ENCODE measurements at places on chromosomes 16 and 17.

- no peak for DNase-seq
Observed at GRCh38 chr17:32541640-32542039, 54.8 kb downstream of the CDK5R1 start.

GRCh38 chr16:15564604-15565339 lies 78.2 kb downstream of the MARF1 start:
- DNase-seq = no peak

- no peak for DNase-seq
Observed at GRCh38 chr16:71727551-71728324, 3.2 kb upstream of the PHLPP2 start.

DNA sequence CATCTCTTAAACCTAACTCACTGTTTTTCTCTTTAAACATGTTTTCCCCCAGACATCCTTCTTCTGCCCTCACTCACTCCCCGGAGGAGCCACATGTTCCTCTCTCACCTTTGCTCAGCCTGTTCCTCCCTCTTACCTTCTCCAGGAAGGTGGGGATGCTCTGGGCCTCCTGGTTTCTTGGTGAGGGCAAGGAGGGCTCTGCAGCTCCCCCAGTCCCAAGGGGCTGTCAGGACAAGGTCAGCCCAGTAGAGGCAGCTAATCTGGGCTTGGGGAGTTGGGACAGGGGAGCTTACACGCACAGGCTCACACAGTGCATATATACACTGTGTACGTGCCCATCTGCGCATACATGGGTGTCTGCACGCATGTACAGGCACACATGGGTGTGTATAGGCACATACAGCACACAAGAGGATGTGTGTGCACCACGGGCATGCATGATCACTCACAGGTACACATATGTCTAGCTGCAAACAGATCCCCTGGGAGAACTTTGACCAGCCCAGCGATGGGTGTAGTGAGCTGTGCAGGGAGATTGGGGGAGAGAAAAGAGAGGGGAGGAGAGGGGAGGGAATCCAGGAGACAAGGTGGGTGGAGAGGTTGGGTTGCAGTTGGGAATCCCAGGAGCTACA lies 28.6 kb upstream of the SPNS3 start:
- DNase-seq = no peak

DNA sequence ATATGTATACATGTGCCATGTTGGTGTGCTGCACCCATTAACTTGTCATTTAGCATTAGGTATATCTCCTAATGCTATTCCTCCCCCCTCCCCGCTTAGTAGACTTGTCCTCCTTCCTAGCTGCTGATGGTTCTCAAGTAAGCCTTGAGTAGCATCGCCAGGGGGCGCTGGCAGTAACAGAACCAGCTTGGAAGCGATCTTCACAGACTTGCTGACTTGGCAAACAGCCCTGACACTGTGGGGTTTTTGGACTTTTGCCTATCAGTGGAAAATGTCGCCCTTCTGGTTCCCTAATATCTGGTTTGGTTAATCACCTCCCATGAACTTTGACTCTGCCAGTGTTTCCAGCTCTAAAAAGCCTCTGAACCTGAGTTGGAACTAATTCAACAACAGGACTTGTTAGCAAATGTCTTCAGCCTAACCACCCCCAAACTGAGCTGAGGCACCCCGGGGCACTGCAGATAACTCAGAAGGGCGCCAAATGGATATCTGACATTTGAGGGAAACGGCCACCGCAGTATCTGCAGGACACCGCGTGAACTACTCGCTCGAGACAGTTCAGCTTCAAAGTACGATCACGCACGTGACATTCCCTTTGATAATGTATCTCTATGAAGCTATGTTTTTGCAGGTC lies 15.4 kb upstream of the SPATA32 start:
- peak; percentile 84 for DNase-seq

DNA sequence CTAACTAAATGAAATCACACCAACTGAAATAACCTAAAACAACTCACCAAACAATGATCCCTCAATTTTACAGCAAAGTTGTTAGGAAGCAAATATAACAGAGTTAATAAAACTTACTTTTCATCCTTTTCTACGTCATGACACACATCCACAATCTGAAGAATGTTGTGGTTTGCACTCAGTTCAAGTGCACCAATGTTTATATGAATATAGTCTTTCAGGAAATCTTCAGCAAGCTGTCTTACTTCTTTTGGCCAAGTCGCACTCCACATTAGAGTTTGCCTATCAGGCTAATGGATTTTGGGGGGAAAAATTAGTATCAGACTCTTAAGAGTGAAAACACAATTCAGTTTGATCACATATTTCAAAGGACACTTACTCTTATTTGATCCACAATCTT lies 3.3 kb downstream of the DDX5 start:
- DNase-seq = no peak

GRCh38 chr17:80251966-80252365 lies 8.7 kb upstream of the RNF213 start:
- no peak for DNase-seq

DNA sequence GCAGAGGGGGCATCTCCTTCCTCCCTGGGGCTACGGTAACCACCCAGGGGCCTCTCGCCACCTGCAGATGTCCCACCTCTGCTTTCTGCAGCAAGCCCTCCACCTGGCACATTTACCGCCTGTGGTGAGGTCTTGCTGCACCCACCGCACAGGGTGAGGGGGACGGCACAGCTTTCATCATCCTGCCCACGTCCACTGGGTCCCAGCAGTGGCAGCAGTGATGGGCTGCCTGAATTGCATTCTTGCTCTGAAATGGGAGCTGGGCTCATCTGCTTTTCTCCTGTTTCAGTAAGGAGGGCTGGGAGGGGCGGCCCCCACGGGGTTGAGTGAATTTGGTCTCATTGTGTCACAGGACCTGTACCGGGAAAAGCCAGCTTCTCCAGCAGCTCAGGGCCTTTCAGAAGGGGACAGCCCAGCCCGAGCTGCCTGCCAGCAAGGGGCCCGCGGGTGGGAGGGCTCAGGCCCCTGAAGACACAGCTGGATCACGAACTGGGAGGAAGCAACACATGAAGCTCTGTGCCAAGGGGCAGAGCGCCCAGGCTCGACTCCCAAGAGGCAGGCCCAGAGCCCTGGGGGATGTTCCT lies 12.7 kb downstream of the DNAAF8 start:
- no peak for DNase-seq

DNA sequence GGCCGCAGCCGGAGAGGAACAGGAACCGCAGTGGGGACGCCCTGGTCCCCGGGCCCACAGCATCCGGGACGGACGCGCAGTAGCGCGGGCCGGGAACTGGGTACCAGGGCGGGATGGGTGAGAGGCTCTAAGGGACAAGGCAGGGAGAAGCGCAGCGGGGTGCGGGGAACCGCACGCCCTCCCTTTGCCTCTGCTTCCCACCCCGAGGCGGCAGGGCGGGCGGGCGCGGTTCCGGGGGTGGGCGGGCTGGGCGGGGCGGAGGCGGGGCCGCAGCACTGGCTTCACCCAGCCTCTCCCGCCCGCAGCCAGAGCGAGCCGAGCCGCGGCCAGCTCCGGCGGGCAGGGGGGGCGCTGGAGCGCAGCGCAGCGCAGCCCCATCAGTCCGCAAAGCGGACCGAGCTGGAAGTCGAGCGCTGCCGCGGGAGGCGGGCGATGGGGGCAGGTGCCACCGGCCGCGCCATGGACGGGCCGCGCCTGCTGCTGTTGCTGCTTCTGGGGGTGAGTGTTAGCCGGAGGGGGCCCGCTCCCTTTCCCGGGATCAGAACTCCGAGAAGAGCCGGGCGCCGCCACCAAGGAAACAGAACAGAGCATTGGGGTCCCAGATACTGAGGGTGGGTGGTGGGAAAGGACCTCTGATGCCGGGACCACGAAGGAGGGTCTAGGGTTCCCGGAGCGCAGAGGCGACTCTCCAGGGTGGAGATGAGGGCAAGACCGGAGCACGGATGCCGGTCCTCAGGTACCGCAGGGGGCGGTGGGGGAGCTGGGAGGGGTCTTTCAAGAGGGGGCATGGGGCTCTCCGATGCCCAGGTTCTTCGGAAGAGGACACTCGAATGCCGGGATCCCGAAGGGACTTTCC lies at the start of gene NGFR:
Gene NGFR, plus strand, starts transcription at position 308 of the 856 bp plus-strand sequence. Its CDS starts 125 bp downstream, at position 433.
- DNase-seq = no peak

- DNase-seq = peak; percentile 75
Observed at GRCh38 chr17:17780922-17781590, 55.7 kb downstream of the SREBF1 start.

GRCh38 chr17:67376415-67376736 lies 705 bp upstream of the PITPNC1 start:
- no peak for DNase-seq

- DNase-seq = no peak
Observed at GRCh38 chr16:75376475-75377161, 56.7 kb downstream of the CFDP1 start.

DNA sequence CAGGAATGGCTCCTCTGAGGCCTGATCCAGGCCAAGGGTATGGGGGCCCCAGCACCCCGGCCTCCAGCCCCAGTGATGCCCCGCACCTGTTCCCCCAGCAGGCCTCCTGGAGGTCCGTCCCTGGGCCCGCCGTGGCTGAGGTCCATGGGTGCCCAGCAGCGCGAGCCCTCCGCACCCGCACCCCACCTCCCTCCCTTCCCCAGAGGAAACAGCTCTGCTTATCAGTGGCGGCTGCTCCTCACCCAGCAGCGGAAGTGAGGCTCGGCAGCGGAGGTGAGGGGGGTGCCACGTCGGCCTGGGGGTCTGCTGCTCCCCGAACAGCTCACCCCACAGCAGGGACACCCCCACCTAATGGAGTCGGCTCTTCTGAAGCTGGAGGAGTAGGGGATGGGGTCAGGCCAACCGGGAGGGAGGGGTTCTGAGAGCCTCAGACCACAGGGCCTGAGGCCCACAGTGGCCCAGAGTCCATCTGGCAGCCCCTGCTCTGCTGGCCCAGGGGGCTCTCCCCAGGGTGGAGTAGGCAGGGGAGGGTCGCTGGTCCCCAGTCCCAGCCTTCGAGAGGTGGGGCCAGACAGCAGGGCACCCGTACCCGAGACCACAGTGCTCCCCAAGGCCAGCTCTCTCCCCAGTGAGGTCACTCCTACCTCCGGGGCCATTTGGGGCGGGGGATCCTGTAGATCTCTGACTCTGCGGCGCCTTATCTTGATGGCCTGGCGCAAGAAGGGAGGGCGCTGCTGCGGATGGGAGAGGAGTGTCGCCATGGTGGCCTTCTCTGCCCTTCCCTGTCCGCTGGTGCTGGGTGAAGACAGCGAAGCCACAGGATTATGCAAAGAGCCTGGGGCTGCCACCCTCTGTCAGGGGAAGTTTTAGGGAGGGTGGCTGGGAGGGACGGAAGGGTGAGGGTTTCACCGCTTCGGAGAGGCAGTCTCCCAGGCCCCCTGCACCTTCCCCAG lies at the start of gene UNC13D:
Gene UNC13D, minus strand, starts transcription at position 828 of the 953 bp plus-strand sequence. Its CDS starts 67 bp downstream, at position 761.
- no peak for DNase-seq

- no peak for DNase-seq
Observed at GRCh38 chr17:59848778-59849177, 44.0 kb downstream of the TUBD1 start.

DNA sequence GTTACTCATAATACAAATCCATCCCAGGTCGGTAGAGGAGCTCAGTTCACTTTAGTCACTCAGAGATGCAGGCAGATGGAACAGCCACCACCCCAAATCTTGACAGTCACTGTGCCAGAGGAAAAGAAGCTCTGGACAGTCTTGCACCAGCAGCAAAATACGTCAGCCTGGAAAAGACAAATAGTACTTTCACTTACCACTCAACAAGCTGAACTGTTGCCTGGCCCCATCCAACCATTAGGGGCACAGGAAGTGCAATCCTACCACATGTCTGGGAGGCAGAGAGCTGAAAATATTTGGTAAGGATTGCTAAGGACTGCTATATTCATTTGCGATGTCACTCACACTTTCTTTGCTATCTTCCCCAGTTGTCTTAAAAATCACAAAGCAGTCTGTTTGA lies 239.1 kb upstream of the TOX3 start:
- no peak for DNase-seq

DNA sequence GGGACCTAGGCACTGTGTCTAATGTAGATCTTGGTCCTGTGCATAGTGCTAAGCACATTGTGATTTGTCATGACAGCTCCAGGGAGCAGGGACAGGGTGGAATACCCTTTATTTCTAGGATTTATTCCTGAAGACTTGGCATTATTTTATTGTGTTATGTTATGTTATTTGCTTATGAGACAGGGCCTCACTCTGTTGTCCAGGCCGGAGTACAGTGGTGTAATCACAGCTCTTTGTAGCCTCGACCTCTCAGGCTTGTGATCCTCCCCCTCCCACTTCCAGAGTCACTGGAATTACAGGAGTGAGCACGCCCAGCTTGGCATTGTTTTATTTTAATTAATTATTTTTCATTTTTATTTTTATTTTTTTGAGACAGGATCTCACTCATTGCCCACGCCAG lies 40.5 kb upstream of the USP7 start:
- no peak for DNase-seq

DNA sequence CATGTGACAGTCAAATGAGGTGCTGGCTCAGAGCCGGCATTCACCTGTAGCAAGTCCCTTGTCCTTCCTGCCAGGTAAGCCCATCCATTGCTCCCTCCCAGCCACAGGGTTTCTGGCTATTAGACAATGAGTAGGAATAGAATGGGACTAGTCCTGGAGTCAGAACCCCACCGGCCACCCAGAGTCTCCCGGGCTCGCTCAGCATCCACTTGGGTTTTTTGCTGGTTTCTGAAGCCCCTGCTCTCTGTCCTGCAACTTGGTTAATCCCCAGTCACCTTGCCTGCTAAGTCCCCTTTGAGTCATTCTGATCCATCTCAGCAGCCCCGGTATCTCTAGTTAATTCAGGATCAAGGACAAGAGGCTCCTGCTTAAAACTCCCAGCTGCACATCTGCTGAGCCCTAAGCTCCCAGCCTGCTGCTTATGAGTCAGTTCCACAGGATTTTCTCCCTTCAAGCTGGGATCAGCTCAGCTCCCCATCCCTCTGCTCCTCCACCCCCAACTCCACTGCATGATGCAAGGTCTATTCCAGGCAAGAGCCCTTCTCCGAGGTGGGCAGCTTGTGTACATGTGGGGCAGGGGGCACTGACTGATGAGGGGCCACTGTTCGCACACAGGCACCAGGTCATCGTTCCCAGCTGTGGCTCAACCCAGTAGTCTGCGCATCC lies 19.9 kb upstream of the MRPS23 start:
- no peak for DNase-seq

GRCh38 chr17:67477687-67478086 lies 100.6 kb downstream of the PITPNC1 start:
- no peak for DNase-seq

GRCh38 chr16:3689731-3690130 lies 27.6 kb downstream of the TRAP1 start:
- DNase-seq = no peak

DNA sequence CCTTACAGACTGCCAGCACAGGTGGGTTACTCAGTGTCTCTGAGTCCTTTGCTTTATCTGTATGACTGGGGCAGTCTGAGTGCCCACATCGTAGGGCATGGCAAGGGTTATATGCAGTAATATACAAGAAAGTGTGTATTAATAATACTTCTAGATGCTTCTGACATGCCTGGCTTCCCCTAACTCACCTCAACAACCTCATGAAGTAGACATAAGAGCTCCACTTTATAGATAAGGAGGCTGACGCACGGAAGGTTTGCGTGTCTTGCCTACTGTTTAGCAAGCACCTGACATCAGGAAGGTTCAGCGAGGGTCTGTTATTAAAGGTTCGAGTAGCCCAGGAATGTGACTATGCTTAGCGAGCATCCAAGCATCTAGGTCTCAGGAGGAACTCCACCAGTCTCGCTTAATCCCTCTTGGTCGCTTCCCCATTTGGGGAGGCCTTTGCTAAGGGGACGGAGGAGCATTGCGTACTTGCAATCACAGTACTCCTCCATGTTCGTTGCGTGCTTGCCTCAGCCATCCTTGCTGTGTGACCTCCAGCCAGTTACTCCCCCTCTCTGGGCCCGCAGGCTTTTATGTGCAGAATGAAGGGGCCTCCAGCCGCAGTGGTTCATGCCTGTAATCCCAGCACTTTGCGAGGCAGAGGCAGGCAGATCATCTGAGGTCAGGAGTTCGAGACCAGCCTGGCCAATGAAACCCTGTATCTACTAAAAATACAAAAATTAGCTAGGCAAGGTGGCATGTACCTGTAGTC lies 1.6 kb downstream of the KCNG4 start:
- DNase-seq = no peak
